NCI-H526 treated with DMSO at 0.1 percent for 48 hours (cell line): ENCODE measurements at places on chromosomes 2 and 18.

DNA sequence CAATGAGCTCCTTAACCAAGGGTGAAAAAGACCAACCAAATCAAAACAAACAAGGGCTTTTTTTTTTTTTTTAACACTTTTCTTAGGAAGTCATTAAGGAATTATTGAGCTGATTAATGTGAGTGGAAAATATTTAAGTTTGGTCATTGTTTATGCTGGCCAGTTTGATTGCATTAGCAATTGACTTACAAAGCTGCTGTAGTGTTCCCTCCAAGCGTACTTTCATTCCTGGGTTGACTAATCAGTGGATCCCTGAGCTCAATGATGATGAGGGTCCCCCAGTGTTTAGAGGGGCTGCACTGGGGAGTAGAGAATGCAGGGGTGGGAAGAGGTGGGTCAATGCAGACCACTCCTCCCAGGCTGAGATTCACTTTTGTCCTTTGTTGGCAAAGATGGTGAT lies 119.3 kb downstream of the PRKCE start:
- DNase-seq = no peak

GRCh38 chr2:31579996-31580320 lies 780 bp downstream of the SRD5A2 start:
- DNase-seq = no peak

DNA sequence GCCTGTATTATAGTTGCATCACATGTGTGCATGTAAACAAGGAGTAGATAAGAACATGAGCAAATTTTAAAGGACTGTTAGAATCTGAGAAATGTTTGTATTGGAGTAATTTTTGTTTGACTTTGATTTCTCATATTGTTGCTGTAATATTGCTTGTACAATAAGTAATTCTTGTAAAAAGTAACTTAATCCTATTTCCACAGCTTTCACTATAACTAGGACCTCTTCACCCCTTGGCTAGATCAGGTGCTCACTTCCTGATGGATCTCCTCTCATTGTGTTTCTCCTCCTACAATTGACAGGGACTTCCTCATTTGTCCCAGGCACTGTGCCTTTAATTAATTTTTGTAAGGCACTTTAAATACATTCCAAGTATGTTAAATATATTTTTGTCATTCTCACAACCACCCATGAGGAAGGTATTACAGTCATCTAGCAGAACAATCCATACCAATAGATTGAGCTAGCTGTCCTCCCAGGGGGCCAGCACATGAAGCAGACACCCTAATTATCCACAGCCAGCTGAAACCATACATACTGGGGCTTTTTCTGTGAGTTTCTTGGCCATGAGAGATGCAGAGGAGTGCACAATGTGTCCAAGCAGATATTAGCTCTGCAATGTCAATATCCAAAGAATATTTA lies 359.5 kb upstream of the ACVR2A start:
- DNase-seq = no peak

DNA sequence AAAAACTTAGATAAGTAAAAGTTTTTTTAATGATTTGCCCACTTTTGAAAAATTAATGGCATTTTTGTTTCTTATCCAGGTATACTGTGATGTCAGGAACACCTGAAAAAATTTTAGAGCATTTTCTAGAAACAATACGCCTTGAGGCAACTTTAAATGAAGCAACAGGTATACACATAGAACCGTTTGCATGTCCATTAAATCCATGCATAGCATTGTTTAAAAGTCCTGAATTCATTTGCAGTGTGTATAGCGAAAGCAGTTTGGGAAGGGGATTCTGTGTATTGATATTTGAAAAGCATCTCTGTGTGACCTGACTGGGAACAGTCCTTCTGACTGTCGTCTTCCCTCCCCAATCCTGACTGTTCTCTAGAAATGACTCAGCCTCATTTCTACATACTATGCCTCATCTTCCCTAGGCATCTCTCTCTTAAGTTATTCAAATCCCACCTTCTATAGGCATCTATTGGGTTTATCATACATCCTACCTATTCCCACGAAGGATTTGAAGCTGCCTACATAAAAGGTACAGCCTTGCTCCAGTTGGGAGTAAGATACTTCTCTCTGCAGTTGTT lies 79.2 kb upstream of the MAP3K20 start:
- no peak for DNase-seq

GRCh38 chr2:106614511-106615291 lies 127.5 kb downstream of the CD8B2 start:
- DNase-seq = no peak

DNA sequence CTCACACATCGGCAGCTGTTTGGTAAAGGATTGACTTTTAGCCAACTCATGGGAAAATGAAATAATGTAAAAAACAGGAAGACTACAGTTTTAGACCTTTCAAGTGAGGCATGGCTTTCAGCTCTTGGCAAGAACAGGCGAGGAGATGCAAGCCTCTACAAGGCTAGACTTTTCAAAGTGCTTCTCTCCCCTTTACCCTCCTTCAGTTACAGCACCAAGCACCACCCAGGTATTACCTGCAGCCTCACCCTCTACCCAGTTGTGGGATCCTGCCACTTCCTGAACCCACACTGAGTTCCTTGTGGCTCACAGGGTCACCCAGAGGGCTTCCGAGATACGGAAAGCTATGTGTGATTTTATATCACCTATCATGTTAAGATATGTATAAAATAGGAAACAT lies 14.7 kb downstream of the UGT1A10 start:
- no peak for DNase-seq
